ENCODE measurements at places on chromosomes 3 and 15.

DNA sequence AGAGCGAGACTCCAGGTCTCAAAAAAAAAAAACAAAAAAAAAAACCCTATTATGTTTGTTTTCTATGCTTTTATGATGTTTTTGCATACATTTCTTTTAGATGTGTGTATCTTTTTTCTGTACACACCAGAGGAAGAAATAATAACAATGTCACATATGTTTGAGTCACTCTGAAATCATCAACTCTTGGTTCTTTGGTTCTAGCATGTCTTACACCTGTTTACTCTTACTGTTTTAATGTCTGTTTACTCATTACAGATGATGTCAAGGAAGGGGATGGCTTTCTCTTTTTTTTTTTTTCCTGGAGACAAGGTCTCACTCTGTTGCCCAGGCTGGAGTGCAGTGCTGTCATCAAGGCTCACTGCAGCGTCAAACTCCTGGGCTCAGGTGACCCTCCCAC lies 24.1 kb downstream of the RHOA start:
- no peak for DNase-seq
- no peak overlapping the region for H3K4me3 ChIP-seq
- H3K36me3 ChIP-seq: no peaks in the 10 kb centered on the region
- no peak overlapping the region for H3K27ac ChIP-seq
- no peaks in the 10 kb centered on the region for H3K27me3 ChIP-seq

DNA sequence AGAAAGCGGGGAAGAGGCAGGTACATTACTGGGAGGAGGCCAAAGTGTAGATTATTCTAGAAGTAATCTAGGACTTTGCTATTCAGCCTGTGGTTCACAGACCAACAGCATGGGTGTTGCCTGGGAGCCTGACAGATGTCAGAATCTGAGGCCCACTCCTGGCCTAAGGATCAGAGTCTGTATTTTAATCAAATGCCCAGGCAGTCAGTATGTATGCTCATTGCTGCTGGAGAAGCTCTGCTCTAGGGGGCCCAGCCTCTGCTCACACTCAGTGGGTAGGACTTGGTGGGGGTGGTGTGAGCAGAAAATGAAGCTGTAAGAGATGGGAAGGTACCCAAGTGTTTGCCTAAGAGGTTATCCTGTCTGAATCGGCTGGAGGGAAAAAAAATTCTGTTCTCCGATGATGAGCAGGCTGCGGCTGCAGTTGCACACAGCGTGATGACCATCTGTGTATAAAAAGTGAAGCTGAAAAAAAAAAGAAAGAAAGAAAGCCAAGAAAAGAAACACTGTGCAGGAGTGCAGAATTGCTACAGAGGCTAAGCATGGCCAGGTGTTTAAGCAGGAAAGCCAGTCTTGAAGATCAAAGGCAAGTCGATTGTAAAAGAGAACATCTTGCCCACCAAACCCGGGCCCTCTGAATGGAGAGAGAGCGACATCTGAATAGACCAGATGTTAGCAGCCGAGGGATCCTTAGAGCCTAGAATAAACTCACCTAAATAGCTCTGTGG lies 65.2 kb downstream of the EIF4E3 start:
- no peaks in the 10 kb centered on the region for H3K36me3 ChIP-seq
- no peak overlapping the region for H3K4me3 ChIP-seq
- H3K4me1 ChIP-seq: peaks cover 16% of the 10 kb centered on the region
- H3K27me3 ChIP-seq: no peaks in the 10 kb centered on the region
- H3K27ac ChIP-seq: no peak overlapping the region

- H3K27me3 ChIP-seq: no peaks in the 10 kb centered on the region
- peak overlapping the region; percentile 88 for H3K4me3 ChIP-seq
- DNase-seq: peak; percentile 5
- peaks cover 7% of the 10 kb centered on the region for H3K4me1 ChIP-seq
- peak overlapping the region; percentile 73 for H3K27ac ChIP-seq
- H3K36me3 ChIP-seq: no peaks in the 10 kb centered on the region
Observed at GRCh38 chr3:23202203-23202920, 765 bp upstream of the UBE2E2 start.

DNA sequence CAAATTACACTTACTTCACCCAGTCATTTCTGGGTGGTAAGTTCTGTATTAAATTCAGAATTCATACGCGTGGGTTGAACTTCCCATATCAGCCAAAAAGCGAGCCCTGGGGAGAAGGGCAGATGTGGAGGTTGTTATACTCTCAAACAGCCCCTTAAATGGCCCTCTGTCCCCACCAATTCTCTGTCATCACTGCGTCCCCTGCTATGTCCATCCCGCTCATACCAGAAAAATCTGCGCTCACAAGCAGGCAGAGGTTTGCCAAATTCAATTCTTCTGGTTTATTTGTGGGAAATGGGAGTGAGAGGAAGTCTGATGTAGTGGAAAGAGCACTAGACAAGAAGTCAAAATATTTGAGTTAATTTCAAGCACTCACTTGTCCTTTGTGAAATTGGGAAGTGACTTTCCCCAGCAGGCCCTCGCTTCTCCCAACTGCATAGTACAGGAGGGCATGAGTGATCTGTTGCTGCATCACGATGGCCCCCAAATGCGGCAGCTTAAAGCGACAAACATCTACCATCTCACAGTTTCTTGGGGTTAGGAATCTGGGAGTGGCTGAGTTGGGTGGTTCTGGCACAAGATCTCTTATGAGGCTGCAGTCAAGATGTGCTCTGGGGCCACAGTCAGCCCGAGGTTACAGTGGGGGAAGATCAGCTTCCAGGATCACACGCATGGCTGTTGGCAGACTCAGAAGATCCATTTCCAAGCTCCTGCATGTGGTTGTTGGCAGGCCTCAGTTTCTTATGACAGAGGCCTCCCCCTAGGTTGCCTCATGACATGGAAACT lies 67.7 kb downstream of the CPN2 start:
- H3K4me3 ChIP-seq: no peak overlapping the region
- no peak for DNase-seq
- H3K27me3 ChIP-seq: no peaks in the 10 kb centered on the region
- H3K4me1 ChIP-seq: peaks cover 7% of the 10 kb centered on the region
- H3K36me3 ChIP-seq: no peaks in the 10 kb centered on the region

- no peak for DNase-seq
- H3K4me3 ChIP-seq: no peak overlapping the region
- peaks cover 6% of the 10 kb centered on the region for H3K4me1 ChIP-seq
- H3K36me3 ChIP-seq: no peaks in the 10 kb centered on the region
- no peaks in the 10 kb centered on the region for H3K27me3 ChIP-seq
- H3K27ac ChIP-seq: no peak overlapping the region
Observed at GRCh38 chr3:137035631-137036030, 77.8 kb downstream of the IL20RB start.

Data from thoracic aorta (tissue), 2 donors.